ENCODE measurements at places on chromosomes 1 and 21.

GRCh38 chr1:226485192-226485591 lies 63.4 kb upstream of the STUM start:
- no peak for DNase-seq

GRCh38 chr1:44860331-44860730 lies 17.3 kb upstream of the PTCH2 start:
- DNase-seq = no peak

DNA sequence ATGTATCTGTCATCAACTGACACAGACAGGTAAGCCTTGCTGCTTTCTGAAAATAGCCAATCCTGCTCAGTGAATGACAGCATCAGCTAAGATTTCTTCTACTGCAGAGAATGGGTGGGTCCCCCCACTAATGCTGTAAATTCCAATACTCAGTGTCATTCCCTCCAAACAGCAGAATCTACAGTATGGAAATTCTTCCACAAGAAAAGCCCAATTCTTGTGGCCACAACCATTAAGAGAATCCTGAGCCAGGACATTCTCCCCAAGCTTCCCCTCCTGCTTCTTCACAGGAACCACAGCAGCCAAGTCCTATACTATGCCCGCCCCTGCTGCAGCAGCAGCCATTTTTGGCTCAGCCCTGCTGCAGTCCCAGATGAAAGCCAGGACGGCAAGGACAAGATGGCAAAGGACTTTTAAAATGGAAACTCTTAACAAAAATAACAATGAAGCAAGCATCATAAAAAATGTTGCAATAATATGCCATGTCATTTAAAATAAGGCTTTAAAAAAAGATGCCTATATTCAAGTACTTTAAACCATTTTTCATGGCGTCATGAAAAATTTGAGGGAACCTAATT lies 26.8 kb downstream of the EIF4G3 start:
- DNase-seq = no peak

DNA sequence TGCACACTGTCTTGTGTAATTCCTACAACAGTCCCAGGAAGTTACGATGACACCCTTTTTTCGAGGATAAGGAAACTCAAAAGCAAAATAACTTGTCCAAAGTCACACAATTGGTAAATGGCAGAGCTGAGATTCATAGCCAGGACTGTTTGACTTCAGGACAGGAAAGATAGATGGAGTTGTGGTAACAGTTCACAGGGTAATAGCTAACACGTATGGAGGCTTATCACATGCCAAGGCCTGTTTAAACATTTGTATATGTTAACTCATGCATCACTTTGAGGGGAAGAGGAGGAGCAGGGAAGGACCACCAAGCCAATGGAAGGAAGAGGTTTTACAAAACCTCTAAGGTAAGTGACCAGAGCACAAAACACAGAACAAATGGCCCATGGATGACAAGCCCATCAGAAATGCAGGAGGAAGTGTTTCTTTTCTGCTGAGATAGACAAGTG lies 2.8 kb downstream of the DHCR24 start:
- no peak for DNase-seq

DNA sequence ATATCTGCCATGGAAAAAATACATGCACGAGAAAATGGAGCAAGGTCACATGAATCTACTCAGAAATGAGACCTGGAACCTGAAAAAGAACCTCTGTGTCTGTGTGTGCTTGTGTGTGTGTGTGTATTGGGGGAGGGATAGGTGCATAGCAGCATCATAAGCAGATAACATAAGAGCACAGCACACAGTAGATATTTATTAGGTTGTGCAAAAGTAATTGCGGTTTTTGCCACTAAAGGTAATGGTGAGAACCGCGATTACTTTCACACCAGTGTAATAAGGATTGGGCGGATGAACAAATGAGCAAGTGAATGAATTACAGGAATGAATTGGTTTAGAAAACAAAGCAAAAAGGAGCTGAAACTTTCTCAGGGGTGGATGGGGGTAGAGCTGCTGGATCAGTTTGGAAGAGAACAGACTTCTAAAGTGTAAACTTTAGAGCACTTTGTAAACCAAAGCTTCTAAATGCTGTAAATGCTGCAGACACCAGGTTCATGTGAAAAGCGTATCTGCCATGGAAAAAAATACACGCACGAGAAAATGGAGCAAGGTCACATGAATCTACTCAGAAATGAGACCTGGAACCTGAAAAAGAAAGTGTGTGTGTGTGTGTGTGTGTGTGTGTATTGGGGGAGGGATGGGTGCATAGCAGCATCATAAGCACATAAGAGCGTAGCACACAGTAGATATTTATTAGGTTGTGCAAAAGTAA lies 156.9 kb downstream of the TOMM20 start:
- no peak for DNase-seq

DNA sequence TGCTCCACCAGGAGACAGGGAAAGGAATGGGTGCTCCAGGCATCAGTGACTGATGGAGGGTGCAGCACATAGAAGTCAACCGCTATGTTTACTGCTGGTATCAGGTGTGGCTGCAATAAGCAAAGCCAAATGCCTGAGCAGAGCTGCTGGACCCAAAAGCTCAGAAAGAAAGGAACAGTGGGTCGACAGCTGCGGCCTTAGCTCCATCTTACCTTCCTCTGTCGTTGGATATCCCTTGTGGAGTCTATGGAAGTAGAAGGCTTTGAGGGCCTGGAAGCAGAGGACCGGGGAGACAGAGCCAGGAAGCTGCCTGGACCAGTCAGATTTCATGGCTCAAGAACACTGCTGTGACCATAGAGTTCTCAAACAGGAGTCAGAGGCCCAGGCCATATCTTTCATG lies 45.3 kb downstream of the RIMS3 start:
- no peak for DNase-seq

GRCh38 chr1:9714257-9714718 lies 62.8 kb downstream of the PIK3CD start:
- no peak for DNase-seq

- no peak for DNase-seq
These were observed 8.0 kb downstream of the RNF187 start for GRCh38 chr1:228494970-228495853.

DNA sequence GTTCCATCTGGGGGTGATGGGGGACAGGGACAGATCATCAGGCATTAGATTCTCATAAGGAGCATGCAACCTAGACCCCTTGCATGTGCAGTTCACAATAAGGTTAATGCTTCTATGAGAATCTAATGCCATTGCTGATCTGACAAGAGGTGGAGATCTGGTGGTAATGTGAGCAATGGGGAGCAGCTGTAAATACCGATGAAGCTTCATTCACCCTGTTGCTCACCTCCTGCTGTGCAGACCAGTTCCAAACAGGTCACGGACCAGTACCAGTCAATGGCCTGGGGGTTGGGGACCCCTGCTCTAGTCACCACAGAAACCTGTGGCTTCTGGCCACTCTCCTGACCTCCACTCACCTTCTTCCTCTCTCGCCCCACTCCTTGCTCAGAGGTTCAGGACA lies 229.9 kb downstream of the PTPRU start:
- DNase-seq = no peak

DNA sequence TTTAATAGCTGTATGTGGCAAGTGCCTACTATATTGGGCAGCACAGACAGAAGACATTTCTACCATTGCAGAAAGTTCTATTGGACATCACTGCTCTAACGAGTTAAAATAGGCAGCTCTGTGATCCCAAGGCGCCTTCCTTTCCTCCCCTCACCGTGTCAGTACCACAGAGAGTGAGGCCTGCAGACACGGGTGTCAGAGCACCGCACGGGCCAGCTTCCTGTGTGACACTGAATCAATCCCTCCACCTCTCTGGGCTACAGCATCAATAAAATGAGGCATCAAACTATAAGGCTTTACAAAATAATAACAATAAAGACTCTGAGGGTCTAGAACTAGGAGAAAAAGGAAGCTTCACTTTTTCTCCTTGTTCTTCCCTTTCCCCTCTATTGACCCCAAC lies 246.7 kb downstream of the FOXD2 start:
- DNase-seq = no peak

GRCh38 chr1:61445269-61445825 lies 279.6 kb downstream of the TM2D1 start:
- DNase-seq = no peak

- no peak for DNase-seq
These were observed 5.9 kb downstream of the BLACAT1 start for GRCh38 chr1:205449750-205450443.

GRCh38 chr1:56255516-56256152 lies 323.7 kb downstream of the PLPP3 start:
- DNase-seq = no peak

GRCh38 chr21:32712641-32713040 lies 15.2 kb downstream of the SYNJ1 start:
- no peak for DNase-seq

DNA sequence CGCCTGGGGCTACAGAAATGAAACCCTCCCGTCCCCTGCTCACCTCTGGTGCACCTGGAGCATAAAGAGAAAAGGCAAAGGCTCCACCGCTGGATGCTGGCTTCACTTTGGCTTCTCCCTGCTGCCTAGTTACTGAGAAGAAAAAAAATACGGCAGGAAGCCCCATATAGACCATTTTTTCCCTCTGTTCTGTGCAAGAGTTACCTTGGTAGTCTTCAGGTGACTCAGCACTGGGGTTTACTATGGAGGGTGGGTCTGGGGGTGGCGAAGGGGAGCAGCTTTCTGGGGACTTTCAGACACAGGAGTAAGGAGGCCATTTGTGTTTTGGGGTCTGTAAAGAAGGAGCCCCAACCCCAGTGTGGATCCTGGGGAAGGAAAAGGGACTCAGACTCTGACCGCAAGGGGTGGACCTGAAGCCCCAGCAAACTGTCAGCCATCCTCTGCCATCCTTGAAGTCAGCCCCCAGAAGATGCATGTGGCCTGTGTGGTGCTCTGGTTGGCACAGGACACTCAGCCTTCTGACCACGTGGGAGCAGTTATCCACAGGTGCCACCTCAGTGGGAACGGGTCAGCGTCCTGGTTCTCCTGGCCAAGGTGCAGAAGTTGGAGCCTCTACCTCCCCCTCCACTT lies 25.9 kb upstream of the EPS8L3 start:
- no peak for DNase-seq

DNA sequence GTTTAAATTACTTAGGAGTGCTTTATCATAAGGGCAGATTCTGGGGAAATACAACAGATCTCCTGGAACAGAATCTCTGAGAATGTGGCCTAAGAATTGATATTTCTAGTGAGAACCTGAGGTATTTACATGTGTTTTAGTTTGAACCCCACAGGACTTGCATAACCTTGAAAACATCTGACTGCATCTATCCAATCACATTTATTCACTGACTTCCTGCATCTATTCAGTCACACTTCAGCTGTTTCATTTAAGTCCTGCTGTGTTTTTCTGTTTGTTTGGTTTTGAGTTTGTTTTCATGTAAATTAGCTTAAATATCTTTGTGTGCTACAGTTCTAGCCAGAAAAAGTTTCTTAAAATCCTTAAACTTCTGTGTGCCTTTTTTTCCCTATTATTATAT lies 1260.7 kb downstream of the PLA2G4A start:
- DNase-seq = no peak

GRCh38 chr1:42880384-42880783 lies 34.0 kb downstream of the ZNF691 start:
- no peak for DNase-seq

GRCh38 chr1:66505671-66506392 lies 28.1 kb upstream of the SGIP1 start:
- DNase-seq = no peak

GRCh38 chr1:96416701-96417444 lies 304.7 kb upstream of the PTBP2 start:
- DNase-seq = no peak

DNA sequence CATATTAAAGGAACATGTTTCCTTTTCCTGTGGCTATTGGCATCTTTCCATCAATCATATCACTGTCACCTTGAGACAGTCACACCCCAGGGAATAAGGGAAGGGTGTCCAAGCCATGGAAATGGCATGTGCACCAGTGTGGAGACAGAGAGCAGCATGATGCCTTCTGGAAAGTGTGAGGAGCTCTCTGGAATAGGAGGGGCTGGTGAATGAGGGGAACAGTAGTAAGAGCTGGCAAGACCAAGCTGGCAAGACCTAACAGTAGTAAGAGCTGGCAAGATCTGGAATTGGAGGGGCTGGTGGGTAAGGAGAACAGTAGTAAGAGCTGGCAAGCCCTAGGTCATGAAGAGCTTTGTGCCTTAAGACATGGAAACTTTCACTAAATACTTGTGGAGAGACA lies 186.7 kb downstream of the C1orf94 start:
- no peak for DNase-seq

GRCh38 chr21:34200288-34200905 lies 127.0 kb downstream of the MRPS6 start:
- DNase-seq = no peak

- no peak for DNase-seq
These were observed 22.9 kb downstream of the LCA5L start for GRCh38 chr21:39422527-39423241.

GRCh38 chr1:26545969-26546323 lies 16.4 kb downstream of the RPS6KA1 start:
- no peak for DNase-seq

DNA sequence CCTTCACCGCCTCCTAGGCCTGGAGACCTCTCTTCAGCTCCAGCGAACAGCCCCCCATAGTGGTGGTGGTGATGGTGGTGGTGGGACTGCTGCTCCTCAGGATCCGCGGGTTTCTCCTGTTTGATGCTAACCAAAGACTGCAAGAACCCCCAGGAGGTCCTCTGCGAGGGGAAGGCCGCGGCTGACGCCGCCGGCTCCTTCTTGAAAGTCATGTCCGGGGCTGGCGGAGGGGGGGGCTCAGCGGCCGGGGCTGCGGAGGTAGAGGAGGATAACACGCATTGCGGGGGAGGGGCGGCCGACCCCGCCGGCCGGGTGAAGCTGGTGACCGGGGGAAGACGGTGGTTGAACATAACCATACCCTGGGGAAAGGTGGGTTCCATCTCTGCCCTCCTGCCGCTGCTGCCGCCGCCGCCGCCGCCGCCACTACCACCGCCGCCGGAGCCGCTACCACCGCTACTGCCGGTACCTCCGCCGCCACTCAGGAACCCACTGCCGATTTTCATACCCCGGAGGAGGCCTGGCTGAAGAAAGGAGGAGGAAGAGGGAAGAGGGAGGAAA lies 554 bp downstream of the ZNF281 start:
- peak; percentile 6 for DNase-seq

GRCh38 chr1:11929849-11930248 lies 3.6 kb upstream of the KIAA2013 start:
- no peak for DNase-seq

GRCh38 chr1:224666913-224667312 lies 50.8 kb downstream of the CNIH3 start:
- DNase-seq = no peak
